HCEC 1CT (cell line): ENCODE measurements at places on chromosomes 3 and 15.

DNA sequence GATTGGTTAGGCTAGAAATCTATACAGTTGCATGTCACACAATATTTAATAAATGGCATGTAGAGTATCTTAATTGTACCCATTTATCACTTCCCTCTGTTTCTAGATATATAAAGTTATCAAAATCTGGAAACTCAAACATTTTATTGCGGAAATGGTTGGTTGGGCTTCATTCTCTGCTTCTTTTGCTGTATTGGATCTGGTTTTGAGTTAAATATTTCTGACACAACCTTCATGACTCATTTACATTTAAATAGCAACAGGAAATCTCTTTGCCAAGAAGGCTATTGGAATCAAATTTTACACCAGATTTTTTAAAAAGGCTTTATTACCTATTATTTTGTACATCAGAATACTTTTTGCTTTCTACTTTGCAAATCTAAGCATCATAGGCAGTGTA, 153.8 kb downstream of the EBLN2 start:
- DNase-seq, result no peak

GRCh38 chr15:90871139-90871715, 2.8 kb downstream of the FURIN start:
- DNase-seq, result peak; percentile 34

GRCh38 chr3:99119385-99119784, 217.9 kb upstream of the DCBLD2 start:
- peak; percentile 19 for DNase-seq

DNA sequence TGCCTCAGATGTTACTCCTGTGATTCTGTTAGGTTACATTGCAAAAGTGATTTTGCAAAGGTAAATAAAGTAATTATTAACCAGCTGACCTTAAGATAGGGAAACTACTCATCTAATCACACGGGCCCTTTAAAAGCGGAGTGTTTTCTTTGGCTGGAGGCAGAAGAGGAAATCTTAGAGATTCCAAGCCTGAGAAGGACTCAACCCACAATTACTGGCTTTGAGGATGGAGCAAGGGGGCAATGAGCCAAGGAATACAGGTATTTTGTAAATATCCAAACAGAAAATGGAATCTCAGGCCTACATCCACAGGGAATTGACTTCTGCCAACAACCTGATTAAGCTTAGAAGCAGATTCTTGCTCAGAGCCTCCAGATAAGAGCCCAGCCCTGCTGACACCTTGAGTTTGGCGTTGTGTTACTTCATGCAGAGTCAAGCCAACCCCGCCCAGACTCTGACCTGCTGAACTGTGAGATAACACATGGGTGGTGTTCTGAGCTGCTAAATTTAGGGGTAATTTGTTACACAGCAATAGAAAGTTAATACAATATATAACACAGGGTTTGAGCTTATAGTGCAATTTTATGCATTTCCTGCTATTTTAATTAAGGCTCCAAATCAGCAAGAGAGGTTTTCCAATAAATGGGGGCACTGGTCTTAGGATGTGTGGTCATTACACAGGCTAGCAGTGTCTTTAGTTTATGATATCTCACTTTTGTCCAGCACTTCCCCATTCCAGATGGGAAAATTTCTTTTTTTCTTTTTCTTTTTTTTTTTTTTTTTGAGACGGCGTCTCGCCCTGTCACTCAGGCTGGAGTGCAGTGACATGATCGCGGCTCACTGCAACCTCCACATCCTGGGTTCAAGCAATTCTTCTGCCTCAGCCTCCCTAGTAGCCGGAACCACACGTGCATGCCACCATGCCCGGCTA, 19.5 kb downstream of the NFKBIZ start:
- no peak for DNase-seq

GRCh38 chr15:41337631-41338522, 5.2 kb downstream of the NUSAP1 start:
- DNase-seq, result no peak

DNA sequence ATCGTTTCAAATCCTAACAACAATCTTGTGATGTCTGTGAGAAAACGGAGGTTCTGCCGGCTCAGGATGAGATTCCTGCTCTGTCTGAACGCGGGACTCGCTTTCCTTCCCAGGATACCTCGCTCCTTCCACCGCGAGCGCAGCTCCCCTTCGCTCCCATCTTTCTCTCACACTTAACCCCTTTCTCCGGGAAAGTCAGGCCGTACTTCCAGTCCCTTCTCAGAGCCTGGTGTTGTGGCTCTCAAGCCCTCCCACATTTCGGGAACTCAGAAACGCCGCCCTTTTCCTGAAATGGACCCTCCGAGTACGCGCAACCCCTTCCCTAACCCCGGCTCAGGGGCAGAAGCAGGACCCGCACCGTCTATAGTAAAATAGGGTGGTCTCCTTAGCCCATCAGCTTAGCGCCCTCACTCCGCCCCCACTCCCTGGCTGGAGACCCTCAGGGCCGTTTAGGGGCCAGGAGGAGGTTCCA, 378 bp upstream of the FEM1B start:
- DNase-seq, result peak; percentile 55

GRCh38 chr3:25103391-25103790, 324.7 kb upstream of the RARB start:
- no peak for DNase-seq

GRCh38 chr3:151709847-151710246, 23.9 kb upstream of the AADACL2 start:
- DNase-seq, result peak; percentile 11

DNA sequence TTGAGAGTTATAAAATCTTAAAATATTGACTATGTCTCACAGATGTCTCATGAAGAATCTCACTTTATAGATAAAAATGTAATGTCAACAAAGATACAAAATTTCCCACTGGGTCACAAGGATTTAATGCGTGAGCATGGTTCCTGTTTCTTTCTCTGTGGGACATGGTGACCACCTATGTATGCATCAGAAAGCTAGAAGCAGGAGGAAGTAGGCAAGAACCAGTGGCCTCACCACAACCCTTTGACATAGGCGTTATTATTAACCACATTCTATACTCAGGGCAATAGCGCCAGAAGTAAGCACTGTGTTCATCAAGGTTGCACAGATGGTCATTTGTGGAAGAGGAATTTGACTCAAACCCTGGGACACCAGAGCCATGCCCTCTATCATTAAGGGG, 11.7 kb upstream of the ADAMTS17 start:
- DNase-seq, result no peak

GRCh38 chr15:59137566-59137965, 32.6 kb downstream of the CCNB2 start:
- no peak for DNase-seq

GRCh38 chr3:73365756-73366397, 258.9 kb downstream of the PDZRN3 start:
- DNase-seq, result no peak

DNA sequence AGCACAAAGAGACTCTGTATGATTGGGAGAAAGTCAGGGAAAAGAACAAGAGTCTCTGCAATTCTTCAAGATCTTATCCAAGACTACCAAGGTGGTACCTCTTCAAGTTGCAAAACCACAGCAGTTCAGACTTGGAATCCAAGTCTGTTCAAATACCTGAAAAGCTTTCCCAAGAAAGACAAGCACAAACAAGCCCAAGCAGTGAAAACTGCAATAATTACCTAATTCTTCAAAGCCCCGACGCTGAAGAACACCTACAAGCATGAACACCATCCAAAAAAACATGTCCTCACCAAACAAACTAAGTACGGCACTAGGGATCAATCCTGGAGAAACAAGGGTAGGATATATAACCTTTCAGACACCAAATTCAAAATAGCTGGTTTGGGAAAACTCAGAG, 299.3 kb upstream of the ALCAM start:
- no peak for DNase-seq

DNA sequence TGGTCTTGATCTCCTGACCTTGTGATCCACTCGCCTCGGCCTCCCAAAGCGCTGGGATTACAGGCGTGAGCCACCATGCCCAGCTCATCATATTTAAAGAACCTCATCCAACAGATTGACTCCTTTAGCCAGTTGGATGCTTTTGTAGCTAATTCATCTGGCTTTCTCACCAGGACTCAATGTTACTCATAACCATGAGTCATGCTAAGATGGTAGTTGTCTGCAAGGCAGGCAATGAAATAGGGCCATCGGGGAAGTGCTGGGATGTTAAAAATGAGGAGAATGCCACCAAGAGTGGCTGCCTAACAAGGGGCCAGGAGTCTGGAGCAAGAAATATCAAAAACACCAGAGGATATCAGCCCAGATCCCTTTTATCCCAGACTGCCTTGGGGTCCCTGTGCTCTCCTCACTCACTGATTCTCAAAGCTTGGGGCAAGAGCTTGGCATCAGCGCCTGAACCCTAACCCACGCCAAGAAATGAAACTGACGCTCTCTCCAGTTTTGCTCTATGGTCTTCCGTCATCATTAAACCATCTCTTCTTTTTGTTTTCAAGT, 7.4 kb upstream of the PCOLCE2 start:
- DNase-seq, result peak; percentile 83

DNA sequence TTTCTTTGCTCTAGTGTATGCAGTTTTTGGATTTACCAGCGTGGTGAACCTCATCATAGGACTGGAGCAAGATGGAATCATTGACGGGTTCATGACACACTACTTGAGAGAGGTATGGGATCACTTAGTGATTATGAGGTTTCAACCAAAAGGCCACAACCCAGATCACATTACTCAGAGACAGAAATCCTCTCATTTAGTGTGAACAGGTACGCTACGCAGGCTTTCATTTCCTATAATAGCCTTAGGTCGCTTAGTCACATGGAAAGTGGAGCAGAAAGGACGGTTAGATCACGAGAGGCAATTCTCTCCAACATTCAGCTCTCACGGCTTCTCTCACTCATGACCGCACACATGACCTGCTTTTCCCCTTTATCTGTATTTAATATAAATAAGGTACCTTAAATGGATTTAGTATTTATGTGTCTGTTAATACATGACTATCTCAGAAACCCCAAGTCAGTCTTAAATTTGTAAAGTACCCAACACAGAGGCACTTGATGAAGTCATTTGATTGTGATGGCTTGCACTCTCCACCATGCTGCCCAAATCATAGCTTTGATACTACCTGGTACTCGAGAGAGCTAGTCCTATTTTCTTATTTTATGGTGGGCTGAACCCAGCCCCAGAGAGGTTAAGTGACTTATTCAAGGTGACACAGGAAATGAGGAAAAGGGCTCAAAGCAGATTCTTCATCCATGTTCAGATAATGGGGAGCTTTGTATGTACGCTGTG, 8.6 kb downstream of the TM6SF1 start:
- no peak for DNase-seq

- DNase-seq, result no peak
These were observed 8.3 kb downstream of the MINAR1 start for GRCh38 chr15:79440355-79440908.

GRCh38 chr3:126130081-126130855, 46.3 kb upstream of the SLC41A3 start:
- no peak for DNase-seq

DNA sequence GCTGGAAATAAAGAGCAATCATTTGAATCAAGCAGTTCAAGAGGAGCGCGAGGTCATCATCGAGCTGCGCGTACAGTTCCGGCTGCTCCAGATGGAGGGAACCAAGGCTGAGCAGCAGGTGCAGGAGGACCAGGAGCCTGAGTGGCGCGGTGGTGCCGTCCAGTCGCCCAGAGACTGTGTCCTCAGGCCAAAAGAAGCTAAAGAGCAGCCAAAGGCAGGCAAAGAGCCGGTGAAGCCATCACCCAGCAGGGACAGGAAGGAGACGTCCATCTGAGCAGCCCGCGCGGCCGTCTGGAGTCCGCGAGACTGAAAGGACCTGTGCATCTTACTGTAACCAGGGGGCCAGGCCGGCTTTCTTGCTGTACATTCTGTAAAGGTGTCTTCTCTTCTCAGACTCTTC, 277.2 kb upstream of the TTC14 start:
- no peak for DNase-seq

GRCh38 chr15:58269455-58270414, 131.6 kb downstream of the AQP9 start:
- peak; percentile 56 for DNase-seq

GRCh38 chr15:94348084-94348483, 116.7 kb downstream of the MCTP2 start:
- DNase-seq, result no peak

DNA sequence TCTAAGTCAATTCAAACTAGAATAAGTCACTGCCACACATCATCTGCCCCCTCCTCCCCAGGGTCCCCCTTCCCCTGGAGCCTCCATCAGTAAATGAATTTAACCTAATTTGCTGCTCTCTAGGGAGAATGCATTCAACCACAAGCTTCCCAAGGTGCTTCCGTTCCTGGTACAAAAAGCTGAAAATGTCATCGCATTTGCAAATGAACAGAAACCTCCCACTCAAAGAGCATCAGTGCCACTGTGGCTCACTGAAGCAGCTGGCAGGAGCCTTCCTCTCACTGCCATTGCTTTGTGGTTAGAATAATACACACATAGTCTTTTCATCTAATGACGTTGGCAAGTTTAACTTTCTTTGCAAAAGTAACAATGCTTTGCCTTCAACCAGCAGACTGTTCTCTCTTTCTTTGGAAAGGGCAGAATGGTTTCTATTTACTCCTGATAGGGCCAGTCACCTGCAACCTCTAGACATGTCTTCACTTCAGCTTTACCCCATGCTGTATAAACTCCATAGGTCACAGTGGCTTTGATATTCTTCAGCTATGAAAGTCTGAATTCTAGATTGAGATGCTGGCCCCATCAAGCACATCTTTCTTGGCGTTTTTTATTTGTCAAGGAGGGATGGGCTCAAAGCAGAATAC, 238.1 kb downstream of the CPNE4 start:
- DNase-seq, result no peak

GRCh38 chr15:49301562-49301961, 121.5 kb upstream of the FGF7 start:
- DNase-seq, result peak; percentile 61

DNA sequence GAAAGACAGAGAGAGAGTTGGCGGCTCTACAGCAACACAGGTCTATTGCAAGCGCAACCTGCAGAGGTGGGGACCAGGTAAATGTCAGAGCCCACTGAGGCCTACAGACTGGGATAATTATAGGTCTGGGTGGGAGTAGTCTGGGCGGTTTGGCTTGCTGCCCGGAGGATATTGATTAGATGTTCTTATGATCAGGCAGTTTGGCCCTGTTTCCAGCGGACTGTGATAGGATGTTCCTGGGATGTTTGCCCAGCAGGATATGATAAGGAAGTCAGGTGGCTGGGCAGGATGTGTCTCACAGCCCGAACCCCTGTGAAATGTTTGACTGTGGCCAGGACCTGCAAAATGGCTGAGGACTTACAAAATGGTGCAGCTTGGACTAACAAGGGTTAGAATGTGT, 364.9 kb downstream of the NAALADL2 start:
- DNase-seq, result no peak

GRCh38 chr15:76338486-76339304, 2.1 kb downstream of the ISL2 start:
- no peak for DNase-seq

DNA sequence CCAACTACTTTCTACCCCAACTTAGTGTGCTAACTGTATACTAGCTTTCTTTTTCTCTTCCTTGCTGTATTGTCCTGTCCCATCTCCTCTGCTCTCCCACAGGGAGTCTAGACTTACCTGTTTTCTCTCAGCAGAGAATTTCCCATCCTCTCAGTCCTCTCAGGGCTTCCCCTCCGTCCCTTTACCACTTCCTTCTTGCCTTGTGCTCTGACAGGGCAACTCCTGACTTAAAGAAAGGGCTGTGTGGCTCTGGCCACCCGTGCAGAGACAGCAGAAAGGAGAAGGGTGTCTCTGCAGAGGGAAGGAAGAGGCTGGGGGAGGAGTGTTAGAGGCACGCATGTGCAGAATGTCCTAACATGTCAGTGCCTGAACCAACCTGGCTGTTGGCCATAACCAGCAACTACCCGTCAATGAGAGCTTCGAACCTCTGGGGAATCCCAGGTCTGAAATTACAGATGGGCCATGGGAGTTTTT, at the start of gene GCSAM:
Gene GCSAM (minus strand): TSS at position 274 of the 474 bp plus-strand sequence. CDS start 128 bp downstream, at position 146.
- DNase-seq, result no peak

GRCh38 chr3:34183114-34183513, 384.7 kb downstream of the PDCD6IP start:
- no peak for DNase-seq
